ENCODE measurements at places on chromosomes 2 and 18. TPM values are rescaled to one million over a fixed set of nuclear protein-coding genes. Genes with fewer than 3 reads are reported as not detected.

GRCh38 chr2:24543252-24543651 lies 52.2 kb downstream of the NCOA1 start:
- H3K36me3 ChIP-seq = no peaks in the 10 kb centered on the region
- H3K27me3 ChIP-seq = no peaks in the 10 kb centered on the region
- no peak overlapping the region for H3K4me3 ChIP-seq
- DNase-seq = no peak
- H3K4me1 ChIP-seq = no peaks in the 10 kb centered on the region
- no peak overlapping the region for H3K27ac ChIP-seq

DNA sequence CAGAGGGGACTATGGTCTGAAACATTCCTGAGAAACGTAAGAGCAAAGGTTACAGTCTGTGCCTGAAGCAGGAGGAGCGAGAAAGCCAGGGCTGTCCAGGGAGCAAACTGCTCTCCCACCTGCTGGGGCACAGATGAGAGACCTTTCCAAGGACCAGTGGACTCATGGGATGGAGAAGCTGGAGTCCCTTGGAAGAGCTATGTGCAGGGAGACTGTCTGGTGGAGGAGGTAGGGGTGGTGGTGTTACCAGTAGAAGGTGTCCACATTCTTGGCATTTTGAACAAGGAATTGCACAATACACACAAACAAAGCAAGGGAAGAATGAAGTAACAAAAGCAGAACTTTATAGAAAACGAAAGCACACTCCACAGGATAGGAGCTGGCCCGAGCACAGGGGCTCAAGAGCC lies 97.9 kb upstream of the CYRIA start:
- H3K4me3 ChIP-seq = no peak overlapping the region
- no peaks in the 10 kb centered on the region for H3K27me3 ChIP-seq
- no peaks in the 10 kb centered on the region for H3K36me3 ChIP-seq
- H3K27ac ChIP-seq = no peak overlapping the region

DNA sequence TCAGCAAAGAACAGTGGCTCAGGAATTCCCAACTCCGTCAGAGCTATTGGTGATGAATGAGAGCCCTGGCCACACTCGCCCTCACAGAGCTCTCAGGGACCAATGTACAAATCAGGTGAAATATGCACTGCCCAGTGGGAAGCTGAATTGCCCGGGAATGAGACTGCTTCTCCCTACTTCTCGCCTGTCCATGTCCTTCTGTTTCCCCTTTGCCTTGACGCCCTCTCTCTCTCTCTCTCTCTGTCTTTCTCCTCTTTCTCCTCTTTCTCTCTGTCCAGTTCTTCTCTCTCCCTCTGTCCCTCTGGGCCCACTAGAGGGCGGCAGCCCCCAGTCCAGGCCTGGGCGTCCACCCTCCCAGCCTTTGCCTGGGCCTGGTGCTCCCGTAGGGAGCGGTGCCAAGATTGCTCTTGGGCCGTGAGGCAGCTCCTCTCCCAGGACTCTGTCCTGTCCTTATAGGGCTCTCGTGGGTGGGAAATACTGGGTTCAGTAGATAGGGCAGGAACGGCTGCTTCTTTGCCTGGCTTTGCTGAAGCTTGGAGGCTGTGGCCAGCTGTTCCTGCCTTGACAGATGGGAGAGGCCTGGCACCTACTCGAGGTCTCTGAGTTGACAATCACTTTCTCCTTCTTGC lies 28.4 kb upstream of the PUM2 start:
- no peaks in the 10 kb centered on the region for H3K36me3 ChIP-seq
- DNase-seq = peak; percentile 95
- H3K27ac ChIP-seq = peak overlapping the region; percentile 61
- H3K4me3 ChIP-seq = no peak overlapping the region
- H3K27me3 ChIP-seq = no peaks in the 10 kb centered on the region

GRCh38 chr2:66874411-66874810 lies 439.5 kb downstream of the MEIS1 start:
- H3K27me3 ChIP-seq = no peaks in the 10 kb centered on the region
- H3K4me3 ChIP-seq = no peak overlapping the region
- peaks cover 7% of the 10 kb centered on the region for H3K4me1 ChIP-seq
- H3K27ac ChIP-seq = no peak overlapping the region
- no peak for DNase-seq

DNA sequence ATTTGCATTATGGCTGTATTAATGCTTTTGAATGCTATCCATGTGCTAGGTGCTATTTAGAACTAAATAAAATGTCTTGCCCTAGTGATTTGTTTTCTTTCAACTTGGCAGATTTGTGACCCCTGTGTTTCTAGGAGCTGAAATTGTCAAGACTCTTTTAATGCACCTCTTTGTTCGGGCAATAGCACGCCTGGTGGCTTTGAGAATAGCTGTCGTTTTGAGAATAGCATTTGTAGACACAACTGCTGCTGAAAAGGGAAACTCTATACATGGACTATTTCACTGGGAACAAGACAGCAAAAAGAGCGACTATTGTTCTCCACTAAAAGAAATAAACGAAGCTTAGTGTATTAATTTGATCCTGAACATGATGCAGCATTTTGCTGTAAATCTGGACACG lies 352.1 kb upstream of the ZNF521 start:
- no peaks in the 10 kb centered on the region for H3K27me3 ChIP-seq
- H3K4me3 ChIP-seq = no peak overlapping the region
- H3K36me3 ChIP-seq = no peaks in the 10 kb centered on the region
- H3K4me1 ChIP-seq = no peaks in the 10 kb centered on the region
- no peak overlapping the region for H3K27ac ChIP-seq

LNPK gene
- total RNA-seq = 34.5 TPM

GRCh38 chr2:220072669-220073220 lies 445.3 kb downstream of the SLC4A3 start:
- H3K27ac ChIP-seq = no peak overlapping the region
- no peak for DNase-seq
- no peaks in the 10 kb centered on the region for H3K27me3 ChIP-seq
- no peaks in the 10 kb centered on the region for H3K36me3 ChIP-seq
- H3K4me1 ChIP-seq = no peaks in the 10 kb centered on the region
- H3K4me3 ChIP-seq = no peak overlapping the region

GRCh38 chr18:12258719-12259705 lies 4.9 kb downstream of the CIDEA start:
- peaks cover 3% of the 10 kb centered on the region for H3K4me1 ChIP-seq
- peaks cover 56% of the 10 kb centered on the region for H3K27me3 ChIP-seq
- DNase-seq = no peak
- H3K36me3 ChIP-seq = no peaks in the 10 kb centered on the region
- no peak overlapping the region for H3K4me3 ChIP-seq

DNA sequence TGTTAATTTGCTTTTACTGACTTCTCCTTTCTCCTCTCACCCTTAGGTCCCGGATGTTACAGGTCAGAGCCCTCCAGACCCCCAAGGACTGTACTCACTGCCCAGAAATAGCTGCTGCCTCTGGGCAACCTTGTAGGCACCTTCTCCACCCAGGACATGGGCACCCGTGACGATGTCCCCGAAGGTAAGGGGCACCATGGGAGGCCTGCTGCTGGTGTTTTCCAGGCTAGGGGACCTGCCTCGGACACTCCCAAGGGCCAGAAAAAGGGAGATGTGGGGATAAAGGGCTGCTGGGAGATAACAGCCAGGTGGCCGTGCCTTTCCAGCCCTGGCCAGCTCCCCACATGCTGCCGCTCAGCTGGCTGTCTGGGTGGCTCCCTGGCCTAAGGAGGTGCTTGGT lies 13.6 kb downstream of the TOGARAM2 start:
- no peaks in the 10 kb centered on the region for H3K36me3 ChIP-seq
- H3K4me3 ChIP-seq = no peak overlapping the region
- no peaks in the 10 kb centered on the region for H3K4me1 ChIP-seq
- no peak for DNase-seq

- no peaks in the 10 kb centered on the region for H3K36me3 ChIP-seq
- no peak overlapping the region for H3K4me3 ChIP-seq
- H3K27me3 ChIP-seq = peaks cover 99% of the 10 kb centered on the region
- no peak for DNase-seq
- no peak overlapping the region for H3K27ac ChIP-seq
- no peaks in the 10 kb centered on the region for H3K4me1 ChIP-seq
Measured at GRCh38 chr2:206255003-206255402, 19.5 kb upstream of the ZDBF2 start.

DNA sequence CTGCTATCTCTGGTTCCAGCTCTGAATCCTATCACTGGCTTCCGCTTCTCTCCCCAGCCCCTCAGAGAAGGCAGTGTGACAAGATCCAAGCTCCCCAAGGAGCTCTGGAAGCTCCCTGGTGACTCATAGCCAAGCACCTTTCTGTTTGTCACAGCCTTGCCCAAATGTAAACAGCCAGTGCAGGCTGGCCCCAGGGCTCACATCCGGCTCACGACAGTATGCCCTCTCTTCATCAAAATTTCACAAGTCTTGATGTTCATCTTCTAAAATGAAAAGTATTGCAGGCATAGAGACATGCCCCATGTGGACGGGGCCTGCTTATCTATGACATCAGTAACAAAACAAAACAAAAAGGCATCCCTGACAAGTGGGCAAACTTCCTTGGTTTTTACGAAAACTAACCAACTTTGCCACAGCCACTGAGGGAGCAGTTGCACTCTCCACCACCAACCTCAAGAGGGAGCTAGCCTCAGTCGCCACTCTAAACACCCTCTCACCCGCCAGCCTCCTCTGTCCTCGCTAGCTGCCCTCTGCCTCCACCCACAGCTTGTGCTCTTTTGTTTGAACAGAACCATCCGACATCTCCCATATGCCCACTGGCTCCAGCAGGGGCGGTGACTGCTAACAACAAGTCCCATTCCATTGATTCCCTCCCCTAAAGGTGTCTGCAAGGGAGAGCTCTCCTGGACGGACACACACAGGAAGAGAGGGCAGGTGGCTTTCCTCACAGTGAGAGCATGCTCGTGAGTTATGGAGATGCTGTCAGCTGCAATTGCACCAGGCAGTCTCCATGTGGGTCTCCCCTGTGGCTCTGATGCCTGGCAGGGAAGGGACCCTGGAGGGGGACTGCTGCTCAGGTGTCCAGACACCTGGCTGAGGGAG lies 71.0 kb upstream of the DAPL1 start:
- H3K4me1 ChIP-seq = no peaks in the 10 kb centered on the region
- H3K36me3 ChIP-seq = no peaks in the 10 kb centered on the region
- H3K27ac ChIP-seq = no peak overlapping the region
- H3K27me3 ChIP-seq = no peaks in the 10 kb centered on the region
- H3K4me3 ChIP-seq = no peak overlapping the region

DNA sequence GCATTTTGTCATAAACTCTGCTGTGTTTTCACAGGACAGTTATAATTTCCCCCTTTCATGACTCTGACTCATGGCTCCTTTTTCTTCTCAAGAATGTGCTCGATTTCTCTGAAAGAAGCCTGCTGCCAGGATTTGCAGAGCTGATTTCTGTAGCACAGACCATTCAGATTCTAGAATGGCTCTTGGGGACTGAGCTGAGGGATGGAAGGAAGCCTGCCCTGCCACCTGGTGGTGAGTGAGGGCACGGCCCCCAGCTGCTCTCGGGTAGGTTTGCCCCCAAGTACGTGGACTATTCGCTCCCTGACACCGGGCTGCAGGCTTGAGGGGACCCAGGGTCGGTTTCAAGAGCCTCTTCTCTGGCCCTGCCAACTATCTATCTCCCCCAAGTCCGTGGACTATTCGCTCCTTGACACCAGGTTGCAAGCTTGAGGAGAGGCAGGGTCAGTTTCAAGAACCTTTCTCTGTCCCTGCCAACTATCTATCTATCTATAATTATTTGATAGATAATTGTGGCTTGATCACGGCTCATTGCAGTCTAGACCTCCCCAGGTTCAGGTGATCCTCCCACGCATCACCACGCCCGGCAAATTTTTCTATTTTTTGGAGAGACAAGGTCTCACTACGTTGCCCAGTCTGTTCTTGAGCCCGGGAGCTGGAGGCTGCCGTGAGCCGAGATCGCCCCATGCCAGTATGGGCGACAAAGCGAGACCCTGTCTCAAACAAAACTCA lies 1.4 kb upstream of the SMYD5 start:
- peaks cover 4% of the 10 kb centered on the region for H3K4me1 ChIP-seq
- H3K36me3 ChIP-seq = no peaks in the 10 kb centered on the region
- H3K27me3 ChIP-seq = peaks cover 20% of the 10 kb centered on the region
- H3K27ac ChIP-seq = no peak overlapping the region

- H3K4me3 ChIP-seq = no peak overlapping the region
- H3K36me3 ChIP-seq = no peaks in the 10 kb centered on the region
- DNase-seq = no peak
- H3K27ac ChIP-seq = no peak overlapping the region
Measured at GRCh38 chr2:9097239-9097638, 93.8 kb upstream of the MBOAT2 start.

DES gene
- 47.0 TPM for total RNA-seq

IL1F10 gene
- total RNA-seq = not detected

- peaks cover 28% of the 10 kb centered on the region for H3K36me3 ChIP-seq
- no peak overlapping the region for H3K4me3 ChIP-seq
- H3K4me1 ChIP-seq = peaks cover 4% of the 10 kb centered on the region
- no peak for DNase-seq
Measured at GRCh38 chr2:1659951-1660565, 84.3 kb downstream of the PXDN start.

GKN2 gene
- not detected for total RNA-seq

GRCh38 chr2:189347540-189347939 lies 93.7 kb upstream of the WDR75 start:
- no peaks in the 10 kb centered on the region for H3K4me1 ChIP-seq
- H3K4me3 ChIP-seq = no peak overlapping the region
- DNase-seq = peak; percentile 97
- H3K27ac ChIP-seq = no peak overlapping the region
- H3K36me3 ChIP-seq = no peaks in the 10 kb centered on the region
- H3K27me3 ChIP-seq = no peaks in the 10 kb centered on the region

DNA sequence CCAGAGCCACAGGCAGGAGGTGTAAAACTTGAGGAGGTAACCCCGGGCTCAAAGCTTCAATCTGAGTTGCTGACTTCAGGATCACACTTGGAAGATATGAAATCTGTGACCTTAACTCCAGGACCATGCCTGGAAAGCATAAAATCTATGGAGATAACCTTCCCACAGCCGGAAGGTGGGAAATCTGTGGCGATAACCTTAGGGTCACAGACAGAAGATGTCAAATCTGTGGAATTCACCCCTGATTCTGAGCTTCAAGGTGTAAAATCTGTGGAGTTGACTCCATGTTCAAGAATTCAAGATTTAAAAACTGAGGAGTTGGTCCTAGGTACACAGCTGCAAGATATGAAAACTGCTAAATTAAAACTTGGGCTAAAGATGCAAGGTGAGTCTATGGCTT lies 11.6 kb upstream of the ZNF512 start:
- no peaks in the 10 kb centered on the region for H3K27me3 ChIP-seq
- H3K4me1 ChIP-seq = no peaks in the 10 kb centered on the region
- DNase-seq = no peak
- no peak overlapping the region for H3K27ac ChIP-seq

GRCh38 chr2:129813404-129813803 lies 166.1 kb upstream of the RAB6C start:
- no peak overlapping the region for H3K4me3 ChIP-seq
- H3K27me3 ChIP-seq = no peaks in the 10 kb centered on the region
- H3K36me3 ChIP-seq = no peaks in the 10 kb centered on the region
- peak; percentile 7 for DNase-seq
- H3K4me1 ChIP-seq = peaks cover 5% of the 10 kb centered on the region

INPP1 gene
- total RNA-seq = 1.1 TPM

TEX44 gene
- total RNA-seq = not detected
